ENCODE measurements at places on chromosomes 12 and 14.

DNA sequence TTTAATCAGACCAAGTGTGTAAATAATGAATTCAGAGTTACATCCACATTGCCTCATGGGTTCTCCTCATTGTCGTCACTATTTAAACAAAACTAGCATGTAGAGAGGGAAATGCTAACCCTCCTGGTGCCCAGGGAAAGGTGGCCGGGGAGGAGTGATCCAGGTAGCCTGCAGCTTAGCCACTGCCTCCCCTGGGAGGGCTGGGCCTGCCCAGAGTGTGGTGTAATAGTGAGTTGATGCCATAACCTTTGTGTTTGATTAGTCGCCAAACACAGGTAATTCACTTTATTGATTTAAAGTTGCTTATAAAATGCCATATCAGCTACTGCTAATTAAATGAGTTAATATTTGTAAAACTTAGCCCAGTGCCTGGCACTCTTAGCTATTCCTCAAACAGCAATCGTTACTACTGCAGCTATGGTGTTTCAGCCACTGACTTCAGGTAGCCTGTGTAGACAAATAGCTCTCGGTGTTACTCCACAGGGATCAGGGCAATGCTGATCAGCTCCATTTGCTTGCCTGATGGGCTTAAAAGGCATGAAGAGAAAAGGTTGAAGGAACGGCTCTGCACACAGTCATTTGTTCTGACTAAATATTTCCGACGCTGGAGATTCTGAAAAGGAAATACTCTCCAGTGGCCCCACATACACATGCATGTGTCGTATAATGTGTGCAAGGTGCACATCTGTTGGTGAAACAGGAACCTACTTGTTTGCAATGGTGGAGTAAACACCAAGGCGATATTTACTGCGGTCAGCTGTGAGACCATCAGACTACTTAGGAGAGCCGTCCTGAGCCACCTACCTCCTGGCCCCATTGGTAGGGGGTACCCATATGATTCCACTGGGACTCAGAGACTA lies 45.7 kb upstream of the PRMT8 start:
- DNase-seq, result no peak

DNA sequence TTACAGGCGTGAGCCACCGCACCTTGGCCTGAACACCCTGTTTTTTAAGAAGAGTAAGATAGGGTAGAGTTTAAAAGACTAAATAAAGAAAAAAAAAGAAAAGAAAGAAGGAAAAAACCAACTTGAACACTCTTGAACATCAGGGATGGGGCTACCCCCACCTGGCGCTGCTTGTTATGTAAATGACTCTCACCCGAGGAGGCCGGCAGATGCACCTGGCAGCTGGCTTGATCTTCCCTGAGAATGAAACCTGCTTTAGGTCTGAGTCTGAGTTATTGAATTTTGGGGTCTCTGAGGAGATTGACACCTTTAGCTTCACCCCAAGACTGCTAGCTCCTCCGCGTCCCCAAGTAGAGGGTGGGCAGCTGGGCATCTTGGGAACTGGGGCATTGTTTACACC lies 15.5 kb upstream of the MEG3 start:
- no peak for DNase-seq

- no peak for DNase-seq
Observed at GRCh38 chr12:89497005-89497404, 27.6 kb downstream of the GALNT4 start.

DNA sequence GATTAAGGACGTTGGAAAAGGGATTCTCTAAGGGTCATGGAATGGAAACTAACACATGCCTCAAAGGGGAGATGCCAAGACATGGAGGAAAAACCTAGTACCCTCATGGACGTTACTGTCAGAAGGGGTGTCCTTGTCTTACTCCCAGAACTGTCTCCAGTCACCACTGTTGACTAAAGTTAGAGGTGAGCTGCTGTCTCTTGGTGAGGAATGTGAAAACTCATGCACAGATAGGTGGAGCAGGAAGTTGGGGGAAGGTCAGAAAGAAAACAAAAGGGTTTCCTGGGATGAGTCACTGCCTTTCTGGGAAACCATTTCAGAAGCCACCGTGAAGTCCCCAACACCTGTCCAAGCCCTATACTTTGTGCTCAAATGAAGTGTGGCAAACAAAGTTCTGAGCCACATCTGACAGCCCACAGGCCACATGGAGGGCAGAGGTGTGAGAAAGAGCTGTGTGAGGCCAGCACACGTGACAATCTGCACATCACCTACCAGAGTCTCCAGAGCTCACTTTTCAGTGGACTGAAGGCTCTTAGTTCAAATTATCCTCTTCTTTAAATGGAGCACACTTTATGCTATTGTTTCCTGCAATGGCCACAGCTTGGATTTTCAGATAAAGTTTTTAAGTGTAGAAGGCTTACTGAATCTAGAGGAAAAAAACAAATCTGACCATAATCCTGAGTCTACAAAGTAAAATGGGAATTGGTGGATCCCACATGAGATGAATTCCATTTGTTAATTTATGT lies 92.9 kb upstream of the EGLN3 start:
- DNase-seq, result no peak

- no peak for DNase-seq
Observed at GRCh38 chr12:3595721-3596120, 104.7 kb downstream of the PRMT8 start.

GRCh38 chr12:74393272-74393671 lies 144.4 kb upstream of the ATXN7L3B start:
- no peak for DNase-seq

DNA sequence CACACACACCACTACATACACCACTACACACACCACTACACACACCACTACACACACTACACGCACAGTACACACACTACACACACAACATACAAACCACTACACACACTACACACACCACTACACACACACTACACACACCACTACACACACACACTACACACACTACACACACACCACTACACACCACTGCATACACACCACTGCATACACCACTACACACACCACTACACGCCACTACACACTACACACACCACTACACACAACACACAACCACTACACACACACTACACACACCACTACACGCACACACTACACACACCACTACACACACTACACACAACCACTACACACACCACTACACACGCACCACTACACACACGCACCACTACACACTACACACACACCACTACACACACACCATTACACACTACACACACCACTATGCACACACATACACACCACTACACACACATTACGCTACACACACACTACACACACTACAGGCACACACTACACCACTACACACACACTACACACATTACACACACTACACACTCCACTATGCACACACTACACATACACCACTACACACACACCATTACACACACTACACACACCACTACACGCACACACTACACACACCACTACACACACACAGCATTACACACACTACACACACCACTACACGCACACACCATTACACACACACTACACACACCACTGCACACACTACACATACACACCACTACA lies 12.5 kb downstream of the NOC4L start:
- no peak for DNase-seq

- DNase-seq, result no peak
Observed at GRCh38 chr12:106705971-106706370, 68.5 kb upstream of the RIC8B start.

GRCh38 chr12:132511516-132512196 lies 21.7 kb downstream of the FBRSL1 start:
- DNase-seq, result no peak

DNA sequence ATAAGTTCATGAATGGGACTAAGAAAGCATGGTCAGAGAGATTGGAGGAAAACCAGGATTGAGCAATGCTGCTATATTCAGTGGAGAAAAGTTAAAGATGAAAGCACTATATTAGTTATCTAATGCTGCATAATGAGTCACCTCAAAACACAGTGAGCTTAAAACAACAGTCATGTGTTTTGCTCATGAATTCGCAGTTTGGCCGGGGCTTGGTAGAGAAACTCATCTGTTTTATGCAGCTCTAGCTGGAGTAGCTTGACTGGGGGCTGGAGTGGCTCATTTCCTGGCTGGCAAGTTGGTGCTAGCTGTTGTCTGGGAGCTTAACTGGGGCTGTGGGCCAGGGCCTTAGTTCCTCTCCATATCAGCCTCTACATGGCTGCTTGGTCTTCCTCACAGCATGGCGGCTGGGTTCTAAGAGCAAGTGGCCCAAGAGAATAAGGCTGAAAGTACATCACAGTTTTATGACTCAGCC lies 90.1 kb downstream of the ADCK1 start:
- DNase-seq, result no peak

DNA sequence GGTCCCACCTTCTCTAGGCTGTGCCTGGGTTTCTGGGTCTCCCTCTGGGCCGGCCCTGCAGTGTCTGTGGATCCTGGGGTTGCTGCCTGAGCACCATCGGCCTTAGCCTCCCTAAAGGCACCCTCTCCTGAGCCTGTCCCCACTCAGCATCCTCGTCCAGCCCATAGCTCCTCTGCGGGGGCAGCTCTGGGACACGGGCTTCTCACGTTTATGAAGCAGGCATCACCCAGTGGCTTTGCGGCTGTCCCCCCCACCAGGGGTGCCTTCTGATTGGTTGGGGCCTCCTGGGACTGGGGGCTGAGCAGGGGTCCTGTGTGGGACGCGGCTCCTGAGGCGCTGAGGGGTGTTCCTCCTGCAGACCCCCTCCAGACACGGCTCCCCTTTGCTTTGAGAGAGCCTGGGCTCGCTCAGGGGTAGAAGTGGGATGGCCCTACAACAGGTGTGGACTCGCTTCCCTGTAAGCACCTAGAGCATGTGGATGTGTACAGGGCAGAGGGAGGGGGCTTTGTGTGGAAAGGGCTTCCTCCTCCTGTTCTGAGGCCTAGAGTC lies 10.7 kb downstream of the ULK1 start:
- DNase-seq, result no peak

DNA sequence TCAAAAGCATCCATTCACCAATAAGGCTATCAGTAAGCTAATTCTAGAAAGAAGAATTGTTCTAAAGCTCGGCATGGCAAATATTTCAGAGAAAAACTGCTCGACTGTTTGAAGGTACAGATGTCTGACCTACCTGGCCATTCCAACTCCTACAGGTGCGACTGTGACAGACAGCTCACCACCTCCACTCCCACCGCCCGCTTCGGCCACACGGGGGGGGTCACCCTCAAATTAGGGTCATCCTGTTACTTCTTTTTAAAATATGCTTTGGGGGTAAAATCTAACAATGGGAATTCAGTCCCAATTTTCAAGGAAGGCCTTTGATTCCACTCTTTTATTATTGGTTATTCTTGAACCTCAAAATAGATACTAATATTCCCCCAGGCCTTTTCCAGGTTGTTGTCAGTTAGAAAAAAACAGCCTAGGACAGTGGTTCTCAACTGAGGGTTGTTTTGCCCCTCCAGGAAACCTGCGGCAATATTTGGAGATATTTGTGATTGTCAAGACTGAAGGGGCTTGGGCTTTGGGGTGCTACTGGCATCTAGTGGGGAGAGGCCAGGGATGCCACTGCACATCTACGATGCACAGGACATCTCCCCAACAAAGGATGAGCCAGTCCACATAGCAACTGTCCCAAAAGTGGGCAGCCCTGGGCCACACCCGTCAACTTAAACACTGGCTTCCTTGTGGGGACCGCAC lies 81.2 kb downstream of the BCL11B start:
- DNase-seq, result no peak

DNA sequence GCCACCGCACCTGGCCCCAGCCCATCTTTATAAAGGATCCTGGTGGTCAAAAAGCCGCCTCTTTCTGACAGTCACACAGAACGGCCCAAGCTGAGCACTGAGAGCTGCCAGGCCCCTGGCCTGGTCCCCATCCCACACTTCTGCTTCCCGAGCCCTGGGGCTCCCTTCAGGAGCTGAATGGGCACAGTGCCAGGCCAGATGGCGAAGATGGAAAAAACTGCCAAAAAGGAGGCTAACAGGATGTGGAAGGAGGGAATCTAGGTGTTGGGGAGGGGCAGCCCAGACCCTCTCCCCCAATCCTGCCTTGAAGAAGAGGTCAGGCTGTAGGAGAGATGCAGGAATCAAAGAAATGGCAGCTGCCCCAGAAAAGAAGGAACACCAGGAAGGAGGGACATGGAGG lies 5.0 kb downstream of the LPAR5 start:
- no peak for DNase-seq

- DNase-seq, result no peak
Observed at GRCh38 chr12:132508860-132509732, 19.1 kb downstream of the FBRSL1 start.

DNA sequence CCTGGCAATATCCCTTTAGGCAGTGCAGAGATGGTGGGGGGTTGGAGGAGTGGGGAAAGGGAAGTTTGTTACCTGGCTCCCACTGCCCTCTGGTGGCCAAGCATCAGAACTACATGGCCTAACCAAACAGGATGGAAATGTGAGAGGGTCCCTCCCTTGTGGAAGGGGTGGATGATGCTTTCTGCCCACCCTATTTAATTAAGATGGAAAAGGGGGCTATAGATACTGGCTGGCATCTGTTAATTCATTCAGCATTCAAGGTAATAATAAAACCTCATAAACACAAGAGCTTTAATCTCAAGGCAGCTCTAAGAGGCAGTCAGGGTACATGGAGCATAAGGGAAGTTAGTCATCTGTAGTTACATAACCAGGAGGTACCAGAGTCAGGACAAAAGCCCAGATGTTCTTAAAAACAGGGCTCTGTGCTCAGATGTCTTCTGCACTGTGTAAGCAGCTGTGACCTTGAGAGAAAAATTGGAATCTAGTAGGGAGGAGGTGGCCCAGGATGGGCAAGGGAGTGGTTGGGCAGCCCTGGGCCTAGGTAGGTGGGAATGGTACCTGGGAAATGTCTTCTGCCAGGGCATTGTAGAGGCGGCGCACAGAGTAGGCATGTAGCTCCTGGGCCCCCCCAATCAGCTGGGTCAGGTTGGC lies 4.6 kb downstream of the AP1G2 start:
- no peak for DNase-seq

- DNase-seq, result no peak
Observed at GRCh38 chr12:74535536-74535935, 2.1 kb upstream of the ATXN7L3B start.

GRCh38 chr12:109116611-109116949 lies 193 bp downstream of the ACACB start:
- no peak for DNase-seq

- DNase-seq, result no peak
Observed at GRCh38 chr12:4780641-4781611, 60.7 kb downstream of the GALNT8 start.

GRCh38 chr14:71089971-71090370 lies 182.7 kb downstream of the PCNX1 start:
- no peak for DNase-seq

GRCh38 chr14:94904636-94905035 lies 134.7 kb upstream of the GSC start:
- no peak for DNase-seq

DNA sequence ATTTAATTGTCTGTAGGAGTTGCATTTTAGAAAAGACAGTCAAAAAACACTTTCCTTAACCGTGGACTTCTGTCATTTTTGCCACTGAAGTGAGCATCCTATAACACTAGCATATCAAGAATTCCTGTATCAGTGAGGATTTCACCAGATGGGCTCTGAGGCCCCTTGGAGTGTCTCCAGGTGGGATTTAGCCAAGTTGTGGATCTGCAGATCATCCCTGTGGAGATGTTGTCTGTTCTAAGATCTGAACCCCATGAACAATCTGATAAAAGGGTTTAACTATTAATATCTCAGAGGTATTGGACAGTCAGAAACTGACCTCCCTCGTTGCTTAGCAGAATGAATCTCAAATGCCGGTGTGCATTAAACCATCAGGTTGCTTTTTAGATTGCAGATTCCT lies 165.0 kb upstream of the SRRM4 start:
- no peak for DNase-seq

- no peak for DNase-seq
Observed at GRCh38 chr14:23446291-23446851, 10.9 kb upstream of the MYH7 start.

All from SIG-M5 (cell line).